ENCODE measurements at places on chromosomes 4 and X.

DNA sequence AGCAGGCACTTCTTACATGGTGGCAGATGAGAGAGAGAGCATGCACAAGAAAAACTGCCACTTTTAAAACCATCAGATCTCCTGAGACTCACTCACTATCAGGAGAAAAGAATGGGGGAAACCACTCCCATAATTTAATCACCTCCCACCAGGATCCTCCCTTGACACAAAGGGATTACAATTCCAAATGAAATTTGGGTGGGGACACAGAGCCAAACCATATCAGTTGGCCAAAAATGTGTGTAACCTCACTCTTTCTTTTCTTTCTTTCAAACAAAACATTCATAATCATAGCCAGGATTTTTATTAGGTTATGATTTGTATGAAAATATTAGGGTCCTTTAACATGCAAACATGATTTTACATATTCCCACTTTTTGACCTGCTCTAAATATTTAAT, 222.1 kb downstream of the PCDH18 start:
- DNase-seq = no peak

- no peak for DNase-seq
These were observed 225.7 kb upstream of the ARX start for GRCh38 chrX:25241461-25241860.

- no peak for DNase-seq
These were observed 221.2 kb upstream of the ATP6AP2 start for GRCh38 chrX:40359593-40359992.

- no peak for DNase-seq
These were observed 4.1 kb downstream of the ANXA10 start for GRCh38 chr4:168096407-168096784.
